Glomerular endothelial cell (primary cell): ENCODE measurements at places on chromosomes 16 and 17. TPM values are rescaled to one million over a fixed set of nuclear protein-coding genes. Genes with fewer than 3 reads are reported as not detected.

DNA sequence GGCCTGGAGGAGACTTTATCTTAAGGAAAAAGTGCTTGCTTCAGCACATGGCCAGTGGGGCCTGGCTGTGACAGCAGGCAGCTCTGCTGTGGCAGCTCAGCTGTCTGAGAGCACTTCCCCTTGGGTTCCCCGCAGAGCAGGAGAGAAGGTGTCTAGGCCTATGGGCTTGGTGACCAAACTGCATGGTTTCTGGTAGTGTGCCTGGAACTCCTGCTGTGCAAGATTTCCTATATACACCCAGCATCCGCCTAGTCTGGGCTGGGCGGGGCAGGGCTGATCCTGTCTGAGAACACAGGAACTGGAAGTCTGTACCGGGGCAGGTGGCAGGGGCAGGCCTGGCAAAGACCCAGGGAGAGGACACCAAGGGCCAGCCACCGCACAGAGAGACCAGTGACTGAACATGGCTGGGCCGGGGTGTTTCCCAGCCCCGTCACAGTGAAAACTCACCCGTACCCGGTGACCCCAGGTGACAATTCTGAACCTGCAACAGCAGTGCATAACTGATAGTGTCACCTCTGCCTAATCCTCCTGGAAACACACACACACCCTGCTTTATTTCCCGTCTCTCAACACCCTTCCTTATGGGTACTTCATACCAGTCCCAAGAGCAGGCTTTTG, 39.3 kb downstream of the CHD9 start:
- DNase-seq: no peak

DNA sequence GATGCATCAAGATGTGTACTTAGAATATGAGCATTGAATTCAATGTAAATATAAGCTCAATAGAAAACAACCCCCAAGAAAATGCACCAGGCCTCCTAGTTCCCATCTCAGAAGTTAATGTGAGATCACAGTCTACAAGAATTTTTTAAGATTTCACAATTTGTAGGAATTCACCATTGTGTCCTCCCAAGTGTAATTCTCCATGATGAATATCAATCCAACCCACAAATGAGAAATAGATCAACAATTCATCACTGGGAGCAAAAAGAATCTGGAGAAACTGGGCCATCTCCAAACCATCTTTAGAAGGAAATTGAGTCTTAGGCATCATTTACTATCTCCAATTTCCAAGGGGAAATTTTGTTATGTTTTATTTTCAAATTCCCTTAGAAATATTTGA, 310.5 kb upstream of the GOT2 start:
- DNase-seq: no peak

DNA sequence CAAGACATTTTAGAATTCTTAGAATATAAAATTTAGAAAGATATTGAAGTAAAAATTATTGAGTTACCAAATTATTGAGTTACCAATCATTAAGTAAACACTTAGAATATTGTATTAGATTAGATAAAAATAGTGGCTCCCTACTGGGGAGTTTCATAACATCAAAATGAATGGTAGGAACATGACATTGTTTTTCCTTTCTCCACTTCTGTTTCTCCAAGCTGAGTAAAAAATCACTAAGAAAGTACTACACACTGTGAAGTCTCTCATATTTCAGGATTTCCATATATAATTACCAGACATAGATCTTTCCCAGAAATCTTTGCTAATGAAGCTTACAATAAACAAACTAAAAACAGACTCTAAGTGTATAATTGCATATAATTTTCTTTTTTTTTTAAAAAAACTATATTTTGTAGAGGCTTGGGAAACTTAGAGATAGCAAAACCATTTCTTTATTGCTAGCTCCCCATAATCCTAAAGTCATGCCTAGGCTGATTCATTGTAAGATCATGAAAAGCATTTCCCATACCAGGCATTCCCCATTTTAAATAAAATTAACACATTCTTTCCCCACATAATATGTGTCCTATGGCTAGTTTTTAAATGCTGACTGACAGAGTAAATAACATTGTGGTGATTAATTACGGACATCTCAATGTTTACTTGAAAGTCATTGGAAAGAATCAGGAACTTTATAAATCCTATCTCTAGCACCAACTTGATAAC, 1408.7 kb upstream of the GOT2 start:
- no peak for DNase-seq

SOX9 gene
- 6.9 TPM in 2 replicates for total RNA-seq

ABCA8 gene
- 0.12 TPM in 1 of 2 replicates, not detected in the other for total RNA-seq

ATXN1L gene
- 26.1 and 26.9 TPM in 2 replicates for total RNA-seq
